T47D (cell line): ENCODE measurements at places on chromosomes 3 and 15.
A peak's percentile ranks its signal among the peaks of the same experiment; 100 is the strongest.

- DNase-seq = no peak
These were observed 87.7 kb downstream of the XXYLT1 start for GRCh38 chr3:195183071-195183776.

DNA sequence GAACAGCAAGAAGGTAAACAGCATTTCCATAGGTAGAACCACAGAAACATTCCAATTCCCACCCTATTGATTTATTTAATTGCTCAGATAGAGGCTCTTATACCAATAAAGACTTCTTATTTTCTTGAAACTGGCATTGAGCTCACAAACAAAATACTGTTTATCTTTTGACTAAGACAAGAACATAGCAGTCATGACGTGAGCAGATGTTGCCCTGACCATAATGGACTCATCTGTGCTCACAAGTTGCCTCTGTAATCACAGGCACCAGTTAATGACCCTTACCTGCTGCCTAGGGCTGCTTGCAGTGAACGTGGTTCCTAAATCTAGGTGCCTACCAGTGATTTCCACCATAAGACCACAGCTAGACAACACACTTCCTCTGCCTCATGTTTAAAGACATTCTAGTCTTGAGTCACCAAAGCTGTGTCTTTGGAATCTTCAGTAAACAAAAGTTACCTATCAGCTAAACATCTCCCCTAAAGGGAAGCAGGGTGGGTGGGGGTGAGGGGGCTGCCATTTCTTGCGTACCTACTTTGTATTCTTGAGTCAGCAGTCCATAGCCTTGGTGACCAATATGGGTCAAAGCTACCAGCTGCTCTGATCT is 2.1 kb downstream of the FYCO1 start:
- no peak for DNase-seq

GRCh38 chr3:61589856-61590255 is 28.5 kb downstream of the PTPRG start:
- no peak for DNase-seq

DNA sequence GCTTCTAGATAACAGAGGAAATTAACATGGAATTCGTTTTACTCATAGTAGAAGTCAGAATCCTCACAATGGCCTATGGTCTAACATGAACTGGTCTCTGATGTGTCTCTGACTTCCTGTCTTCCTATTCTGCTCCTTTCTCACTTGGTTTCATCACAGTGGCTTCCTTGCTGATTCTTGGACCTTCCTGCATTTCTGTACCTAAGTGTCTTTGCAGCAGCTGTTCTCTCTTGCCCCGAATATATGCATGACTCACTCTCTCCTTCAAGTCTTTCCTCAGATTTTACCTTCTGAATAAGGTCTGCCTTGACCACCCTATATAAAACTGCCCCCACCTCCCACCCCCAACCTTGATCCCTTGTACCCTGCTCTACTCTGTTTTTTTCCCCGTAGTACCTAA is 14.1 kb downstream of the ARL13B start:
- DNase-seq = no peak

DNA sequence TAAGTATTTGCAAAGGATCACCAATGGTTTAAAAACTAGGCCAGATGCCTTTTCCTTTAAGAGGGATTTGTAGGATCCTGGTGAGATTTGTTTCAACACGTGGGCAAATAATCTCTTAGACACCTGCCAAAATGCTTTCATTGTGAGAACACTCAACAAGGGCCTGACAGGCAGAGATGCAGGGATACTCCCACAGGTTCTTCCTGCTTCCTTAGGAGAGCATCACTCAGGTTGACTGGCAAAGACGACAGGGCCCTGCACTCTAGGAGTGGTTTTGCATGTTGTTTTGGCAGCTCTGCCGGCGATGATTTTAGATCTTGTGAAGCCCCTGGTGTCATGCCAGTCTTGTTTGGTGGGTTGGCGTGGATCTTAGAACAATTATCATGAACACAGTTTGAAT is 184.5 kb downstream of the NR1D2 start:
- peak; percentile 31 for DNase-seq

DNA sequence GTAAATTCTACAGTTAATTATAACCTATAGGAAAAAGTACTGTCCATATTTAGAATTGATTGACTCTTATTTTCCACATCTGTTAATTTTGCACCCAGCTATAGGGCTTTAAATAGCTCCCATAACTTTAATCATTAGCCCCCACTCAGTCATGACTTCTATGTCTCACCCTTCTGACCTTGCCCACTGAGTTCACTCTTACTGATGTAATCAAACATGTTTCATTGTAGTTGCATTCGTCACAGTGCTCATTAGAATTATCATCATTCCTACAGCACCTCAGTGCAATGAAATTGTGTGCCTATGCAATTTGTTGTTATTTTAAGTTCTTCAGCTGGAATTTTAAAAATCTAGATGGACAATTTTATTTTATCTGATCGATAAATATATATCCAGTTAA is 151.4 kb downstream of the TIGIT start:
- no peak for DNase-seq

- DNase-seq = no peak
These were observed 285.2 kb upstream of the MME start for GRCh38 chr3:154794814-154795445.

- DNase-seq = peak; percentile 82
These were observed 506 bp upstream of the ATP1B3 start for GRCh38 chr3:141875893-141876380.

- DNase-seq = no peak
These were observed 2.6 kb downstream of the PLA2G4F start for GRCh38 chr15:42153874-42154211.

DNA sequence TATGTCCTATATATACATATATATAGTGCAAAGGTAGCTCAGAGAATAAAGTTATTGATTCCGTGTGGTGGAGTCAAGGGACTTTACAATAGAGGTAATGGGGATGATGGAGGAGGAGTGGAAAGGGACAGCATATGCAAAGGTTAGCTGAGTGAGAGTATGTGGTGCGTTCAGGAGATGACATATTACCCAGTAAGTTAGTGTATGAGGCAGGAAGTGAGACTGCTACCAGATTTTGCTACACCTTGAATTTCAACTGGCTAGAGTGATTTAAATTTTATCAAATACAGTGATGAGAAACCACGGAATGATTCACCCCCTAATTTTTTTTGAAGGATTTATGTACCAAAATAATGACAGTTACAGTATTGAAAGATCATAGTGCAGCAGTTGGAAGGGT is 2.8 kb downstream of the ACTL6A start:
- DNase-seq = no peak

DNA sequence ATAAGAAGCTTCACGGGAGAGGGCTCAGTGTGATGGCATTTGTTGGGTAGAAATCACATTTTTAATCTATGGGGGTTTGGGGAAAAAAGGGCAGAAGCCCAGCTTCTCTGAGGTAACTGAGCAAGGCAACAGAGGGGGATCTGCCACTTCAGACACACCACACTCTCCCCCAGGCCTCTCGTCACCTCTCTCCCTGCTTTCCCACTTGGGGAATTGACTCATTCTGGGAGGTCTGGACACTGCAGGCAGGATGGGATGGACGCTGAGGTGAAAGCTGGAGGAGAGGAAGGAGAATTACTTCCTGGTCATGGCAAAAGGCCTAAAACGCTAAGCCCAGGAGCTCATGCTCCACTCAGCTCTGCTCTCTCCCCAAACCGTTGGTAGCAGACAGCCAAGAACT is 33.2 kb downstream of the MYO5C start:
- DNase-seq = no peak

- no peak for DNase-seq
These were observed at the start of gene GHSR for GRCh38 chr3:172447611-172448579. Gene GHSR, minus strand, starts transcription at chr3:172448456. Its CDS starts 43 bp downstream, at chr3:172448413.

DNA sequence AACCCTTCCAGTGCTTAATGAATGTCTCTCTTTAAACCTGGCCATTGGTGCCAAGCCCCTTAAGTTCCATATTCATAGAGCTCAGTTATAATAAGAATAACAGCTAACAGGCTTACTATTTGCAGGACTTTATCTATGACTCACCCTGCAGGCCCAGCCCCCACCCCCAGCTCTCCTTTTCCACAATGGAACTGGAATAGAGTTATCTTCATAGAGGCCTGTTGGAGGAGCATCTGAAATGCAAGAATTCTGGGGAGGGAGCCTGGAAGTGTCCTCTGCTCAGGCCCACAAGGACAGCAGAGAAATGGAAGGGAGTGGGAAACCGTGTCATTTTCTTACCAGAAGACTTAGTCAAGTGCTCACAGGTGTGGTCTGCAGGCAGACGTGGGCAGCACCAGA is 52.8 kb downstream of the SEMA5B start:
- DNase-seq = no peak

DNA sequence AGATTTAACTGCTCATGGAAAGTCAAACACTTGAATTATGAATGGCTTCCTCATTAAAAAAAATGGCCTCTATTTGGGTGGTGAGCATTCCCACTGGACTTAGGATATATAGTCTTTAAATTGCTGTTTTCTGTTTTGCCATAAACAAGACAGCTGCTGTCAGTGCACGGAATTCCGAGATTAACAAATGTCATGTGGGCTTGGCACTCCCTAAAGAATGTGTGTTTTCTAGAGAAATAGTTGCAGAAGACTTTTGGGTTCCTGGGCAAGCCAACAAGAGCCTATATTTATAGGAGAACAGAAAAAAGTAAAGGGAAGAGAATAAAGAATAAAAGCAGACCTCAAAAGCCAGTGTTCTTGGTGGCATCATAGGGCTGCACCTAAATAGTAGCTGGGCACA is 13.6 kb upstream of the TFG start:
- DNase-seq = no peak

DNA sequence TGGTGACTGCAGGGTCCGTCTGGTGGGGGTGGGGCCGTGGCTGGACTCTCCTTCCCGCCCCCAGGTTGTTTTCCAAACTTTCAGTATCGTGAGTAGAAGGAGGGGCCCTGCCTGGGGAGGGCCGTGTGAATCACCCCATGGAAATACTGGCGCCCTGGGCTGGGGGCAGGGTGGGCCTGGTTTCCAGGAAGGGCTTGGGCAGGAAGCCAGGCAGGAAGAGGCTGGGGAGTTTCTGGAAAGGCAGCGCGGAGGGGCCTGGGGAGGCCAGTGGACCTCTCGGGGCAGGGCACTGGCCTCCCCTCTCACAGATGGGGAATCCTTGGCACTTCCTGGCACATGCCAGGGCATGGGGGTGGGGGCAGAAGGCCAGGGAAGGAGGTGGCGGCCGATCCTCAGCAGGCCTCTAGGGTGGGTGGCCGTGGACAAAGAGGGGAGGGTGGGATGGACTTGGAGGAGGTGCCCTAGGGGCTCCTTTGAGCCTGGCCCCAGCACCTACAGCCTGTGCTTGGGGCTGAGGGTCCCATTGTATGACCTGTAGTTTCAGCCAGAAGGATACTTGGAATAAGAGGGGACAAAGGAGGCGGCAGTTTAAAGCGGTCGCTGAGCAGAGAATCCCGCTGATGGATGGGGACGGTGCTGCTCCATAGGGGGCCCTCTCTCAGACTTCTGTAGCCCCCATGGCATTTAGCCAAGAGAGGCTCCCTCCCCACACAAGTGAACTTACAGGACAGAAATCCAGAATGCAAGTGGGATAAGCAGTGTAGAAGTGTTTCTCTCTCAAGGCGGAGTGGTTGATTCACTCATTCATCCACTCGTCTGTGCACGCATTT is 56.5 kb upstream of the GATA2 start:
- DNase-seq = no peak

DNA sequence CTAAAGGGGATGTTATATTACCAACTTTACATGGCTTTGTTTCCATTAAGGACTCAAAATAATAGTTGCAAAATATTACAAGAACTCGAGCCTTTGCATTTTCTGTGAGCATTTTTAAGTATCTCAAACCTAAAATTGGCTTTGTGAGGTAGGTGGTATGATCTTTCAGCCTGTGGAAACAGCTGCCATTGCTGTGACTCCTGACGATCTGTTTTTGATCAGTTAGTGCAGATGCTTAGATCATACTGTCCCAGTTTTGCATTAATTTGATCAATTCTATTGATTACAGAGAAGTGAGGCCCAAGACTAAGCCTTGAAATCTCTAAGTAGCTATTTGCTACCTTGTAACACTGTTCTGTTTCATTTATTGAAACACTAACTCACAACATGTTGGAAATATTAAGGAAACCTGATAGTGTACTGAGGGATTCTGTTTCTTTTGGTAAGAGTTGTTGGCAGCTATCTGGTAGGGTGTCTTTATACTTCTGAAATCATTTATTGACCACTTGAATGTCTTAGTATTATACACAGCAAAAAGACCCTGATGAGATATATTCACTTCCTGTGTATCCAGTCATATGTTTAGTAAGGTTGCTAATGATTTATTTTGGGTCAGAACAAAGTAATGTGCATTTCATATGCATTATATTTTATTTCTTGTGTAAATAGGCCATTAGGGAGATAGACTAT is 14.8 kb downstream of the SKIL start:
- no peak for DNase-seq

DNA sequence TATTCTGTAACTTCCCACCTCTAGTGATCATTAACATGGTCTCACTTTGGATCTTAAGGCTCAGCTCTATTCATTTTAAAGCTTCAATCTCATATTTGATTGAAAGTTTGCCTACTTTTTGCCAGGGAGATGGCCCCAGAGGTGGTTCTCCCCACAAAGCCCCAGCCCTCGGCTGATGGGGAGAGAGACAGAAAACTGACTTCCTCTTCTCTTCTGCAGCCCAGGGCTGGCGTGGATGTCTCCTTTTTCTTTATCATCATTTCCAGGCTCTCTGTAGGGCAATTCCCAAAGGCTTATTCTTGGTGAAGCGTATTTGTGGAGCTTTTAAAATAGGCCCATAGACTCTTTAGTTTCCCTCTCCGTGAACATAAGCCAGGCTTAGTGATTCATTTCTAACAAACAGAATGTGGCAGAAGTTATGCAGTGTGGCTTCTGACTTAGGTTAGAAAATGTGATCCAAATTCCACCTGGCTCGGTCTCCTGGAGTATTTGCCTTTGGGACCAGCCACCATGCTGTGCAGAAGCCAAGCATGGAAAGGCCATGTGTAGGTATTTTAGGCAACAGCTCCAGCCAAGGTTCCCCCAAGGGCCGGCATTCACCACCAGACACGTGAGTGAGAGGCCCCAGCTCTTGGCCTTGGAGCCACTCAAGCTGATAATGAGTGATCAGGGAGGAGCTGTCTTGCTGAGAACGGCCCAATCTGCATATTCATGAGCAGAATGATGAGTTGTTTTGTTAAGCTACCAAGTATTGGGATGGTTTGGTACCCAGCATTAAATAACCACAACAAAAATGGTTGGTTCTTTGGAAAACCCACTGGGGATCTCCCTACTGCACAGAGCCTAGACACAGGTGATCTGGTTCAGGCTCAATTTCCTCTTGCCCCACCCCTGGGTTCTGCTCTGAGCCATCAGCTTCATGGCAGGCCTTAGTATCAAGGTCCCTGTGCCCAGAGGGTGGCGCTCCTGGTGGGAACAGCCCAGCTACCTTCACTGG is 353.2 kb upstream of the PROK2 start:
- no peak for DNase-seq

GRCh38 chr15:85367741-85368140 is 12.7 kb upstream of the AKAP13 start:
- no peak for DNase-seq

- no peak for DNase-seq
These were observed 3.8 kb upstream of the ZNF280D start for GRCh38 chr15:56736881-56737707.

- DNase-seq = no peak
These were observed 290.6 kb downstream of the SATB1 start for GRCh38 chr3:18134386-18135059.
